ENCODE measurements at places on chromosomes 6 and 20.

DNA sequence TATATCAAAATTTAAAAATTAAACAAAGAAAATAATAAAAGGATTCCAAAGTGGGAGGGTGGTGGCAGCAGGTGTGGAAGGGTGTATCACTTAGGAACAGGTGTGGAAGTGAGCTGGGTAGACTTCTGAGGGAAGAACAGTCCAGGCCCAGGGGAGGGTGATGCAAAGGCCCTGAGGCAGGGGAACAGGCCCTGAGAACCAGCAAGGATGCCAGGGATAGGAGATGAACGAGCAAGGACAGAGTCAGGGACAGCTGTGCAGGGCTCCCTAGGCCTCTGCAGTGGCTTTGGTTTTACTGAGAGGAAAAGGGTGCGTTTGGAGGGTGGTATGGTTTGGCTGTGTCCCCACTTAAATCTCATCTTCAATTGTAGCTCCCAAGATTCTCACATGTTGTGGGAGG lies 9.4 kb upstream of the RAET1E start:
- DNase-seq: no peak

DNA sequence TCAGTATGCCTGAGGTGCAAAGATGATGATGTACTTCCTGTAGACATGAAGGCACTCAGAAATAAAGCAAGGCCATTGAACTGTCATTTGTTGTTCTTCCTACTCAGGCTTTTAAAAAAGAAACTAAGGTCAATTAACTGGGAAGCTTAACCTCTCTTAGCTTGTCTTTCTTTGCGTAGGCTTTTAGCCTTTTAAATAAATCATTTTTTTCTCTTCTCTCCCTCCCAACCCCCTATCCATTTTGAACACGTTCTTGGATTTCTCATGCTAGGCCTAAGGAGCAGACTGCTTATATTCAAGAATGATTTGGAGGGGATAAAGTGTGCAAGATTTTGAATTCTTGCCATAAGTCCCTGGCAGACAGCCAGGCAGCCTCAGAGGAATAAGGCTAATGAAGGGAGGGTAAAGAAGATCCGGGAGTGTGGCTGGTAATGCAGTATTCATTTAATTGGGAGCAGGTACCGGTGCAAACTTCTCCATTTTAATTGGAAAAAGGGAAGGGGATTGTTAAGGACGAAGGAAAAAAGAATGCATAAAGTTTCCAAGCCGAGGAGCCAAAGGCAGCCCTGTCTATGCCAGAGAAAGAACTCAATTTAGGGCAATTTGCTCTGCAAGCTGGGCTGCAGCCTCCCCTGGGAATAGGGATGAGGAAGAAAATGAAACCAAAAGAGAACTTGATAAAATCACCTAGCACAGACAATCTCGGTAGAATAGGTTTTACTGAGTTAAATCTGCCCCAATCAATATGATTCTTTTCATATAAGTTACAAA lies 343.8 kb upstream of the MMS22L start:
- DNase-seq: no peak

- DNase-seq: no peak
Observed at GRCh38 chr20:10777710-10778109, 103.9 kb upstream of the JAG1 start.

DNA sequence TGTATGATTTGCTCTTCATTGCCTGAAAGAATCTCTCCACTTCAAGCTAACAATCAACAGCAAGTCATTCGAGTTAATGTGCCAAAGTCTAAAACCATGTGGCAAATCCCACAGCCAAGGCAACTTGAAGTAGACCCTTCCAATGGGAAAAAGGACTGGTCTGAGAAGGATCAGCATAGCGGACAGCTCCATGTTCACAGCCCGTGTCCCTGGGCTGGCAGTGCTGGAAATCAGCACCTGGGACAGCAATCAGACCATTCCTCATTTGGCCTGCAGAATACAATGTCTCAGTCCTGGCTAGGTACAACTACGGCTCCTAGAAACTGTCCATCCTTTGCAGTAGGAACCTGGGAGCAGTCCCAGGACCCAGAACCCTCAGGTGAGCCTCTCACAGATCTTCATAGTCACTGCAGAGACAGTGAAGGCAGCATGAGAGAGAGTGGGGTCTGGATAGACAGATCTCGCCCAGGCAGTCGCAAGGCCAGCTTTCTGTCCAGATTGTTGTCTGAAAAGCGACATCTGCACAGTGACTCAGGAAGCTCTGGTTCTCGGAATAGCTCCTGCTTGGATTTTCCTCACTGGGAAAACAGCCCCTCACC lies 1.1 kb downstream of the GJA10 start:
- DNase-seq: no peak

- DNase-seq: no peak
Observed at GRCh38 chr6:158290659-158291058, 21.6 kb upstream of the TULP4 start.

GRCh38 chr20:35947489-35947888 lies 6.8 kb downstream of the SCAND1 start:
- no peak for DNase-seq

- DNase-seq: no peak
Observed at GRCh38 chr6:21478411-21478810, 115.1 kb upstream of the SOX4 start.

DNA sequence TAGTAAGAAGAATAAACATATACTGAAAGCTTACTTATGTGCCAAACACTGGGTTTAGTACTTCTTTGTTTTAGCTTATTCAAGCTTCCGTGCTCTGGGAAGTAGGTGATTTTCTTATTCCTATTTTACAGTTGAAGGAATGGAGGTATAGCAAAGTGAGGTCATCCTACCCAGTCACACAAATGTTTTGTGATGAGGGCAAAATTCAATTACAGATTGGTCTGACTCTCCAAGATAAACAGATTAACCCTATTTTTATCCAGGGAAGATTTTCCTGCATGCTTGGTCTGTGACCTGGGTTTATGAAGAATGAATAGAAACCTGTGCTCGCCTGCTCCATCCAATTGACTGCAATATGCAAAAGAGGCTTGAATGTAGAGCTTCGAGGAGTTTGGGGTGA lies 310.0 kb downstream of the ZNF217 start:
- DNase-seq: no peak

DNA sequence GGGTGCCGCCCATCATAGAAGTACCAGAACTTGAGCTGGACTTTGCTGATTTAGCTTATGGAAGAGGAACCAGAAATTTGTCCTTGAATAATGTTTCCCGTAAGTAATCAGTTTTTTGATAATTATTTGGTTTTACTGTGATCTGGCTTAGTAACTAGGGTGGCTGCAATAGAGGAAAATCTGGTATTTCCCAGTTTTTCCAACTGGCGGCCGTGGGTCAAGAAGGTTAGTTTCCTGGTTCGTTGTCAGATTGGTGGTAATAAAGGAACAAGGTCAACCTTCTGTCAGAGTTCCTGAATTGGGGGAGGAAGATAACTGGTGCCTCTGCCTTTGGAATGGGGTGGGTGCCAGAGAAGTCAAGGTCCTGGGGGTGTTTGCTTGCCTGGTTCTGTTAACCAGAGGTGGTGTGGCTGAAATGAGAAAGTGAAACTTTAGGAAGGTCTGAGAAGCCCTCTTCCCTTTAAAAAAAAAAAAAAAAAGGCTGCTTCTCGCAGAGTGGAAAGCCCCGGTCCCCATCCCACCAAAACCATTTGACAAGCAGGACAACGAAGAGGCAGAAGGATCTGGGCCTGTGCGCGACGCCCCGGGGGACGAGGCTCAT lies at the start of gene CALHM6:
CALHM6 (plus strand) TSS at position 45 of the 601 bp plus-strand sequence; CDS start at position 600, 555 bp downstream.
- no peak for DNase-seq

DNA sequence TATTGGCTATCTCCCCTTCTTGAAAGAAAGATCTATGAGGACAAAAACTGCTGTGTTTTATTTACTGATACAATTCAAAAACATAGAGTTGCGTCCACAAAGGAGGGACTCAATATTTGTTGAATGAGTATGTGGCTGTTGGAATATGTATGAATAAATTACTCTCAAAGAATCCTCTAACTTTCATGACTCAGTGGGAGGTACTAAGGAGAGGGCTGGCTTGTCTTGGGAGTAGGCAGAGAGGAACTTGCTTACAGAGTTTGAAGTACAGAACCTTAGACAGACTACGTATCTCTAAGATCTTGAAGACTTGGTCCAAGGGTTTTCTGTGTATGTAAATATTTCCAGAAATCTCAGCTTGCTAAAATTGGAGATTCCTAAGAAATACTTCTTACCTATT lies 504.0 kb upstream of the PTCHD4 start:
- DNase-seq: no peak

DNA sequence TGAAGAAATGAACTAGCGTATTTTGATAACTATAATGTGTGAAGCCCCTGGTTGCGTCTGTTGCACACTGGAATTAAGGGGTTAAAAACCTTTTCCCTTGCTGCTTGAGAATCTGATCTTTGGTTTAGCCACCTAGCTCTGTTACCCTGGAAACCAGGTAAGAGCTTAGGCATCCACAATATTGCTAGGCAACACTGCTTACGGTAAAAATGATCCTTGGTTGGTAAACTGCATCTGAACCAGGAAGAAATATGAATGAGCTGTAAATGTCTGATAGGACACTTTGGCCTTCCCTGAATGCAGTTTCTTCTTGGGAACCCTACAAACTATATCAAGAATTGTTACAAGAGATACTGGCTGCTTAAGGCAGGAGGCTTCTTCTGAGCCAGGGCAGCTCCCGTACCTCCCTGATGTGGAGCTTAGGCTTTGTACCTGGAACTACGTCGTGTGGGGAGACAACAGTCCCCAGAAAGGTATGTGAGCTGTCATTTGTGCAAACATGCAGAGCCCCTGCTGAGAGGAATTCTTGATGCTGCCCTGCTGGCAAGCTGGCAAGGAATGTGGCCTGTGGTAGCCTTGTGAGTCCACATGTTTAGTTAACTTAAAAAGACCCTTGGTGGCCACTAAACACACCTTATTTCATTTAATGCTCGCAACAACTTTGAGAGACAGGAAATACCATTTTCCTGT lies 18.4 kb downstream of the UBE3D start:
- no peak for DNase-seq

- no peak for DNase-seq
Observed at GRCh38 chr6:83308833-83309232, 115.7 kb downstream of the RWDD2A start.

Measured in bone marrow (tissue), 2 donors.